GM19239 (cell line): ENCODE measurements at places on chromosomes 4 and X.

GRCh38 chr4:15117270-15117946, 115.1 kb downstream of the CPEB2 start:
- no peak for DNase-seq

GRCh38 chr4:53778155-53778554, 186.9 kb upstream of the LNX1 start:
- no peak for DNase-seq

DNA sequence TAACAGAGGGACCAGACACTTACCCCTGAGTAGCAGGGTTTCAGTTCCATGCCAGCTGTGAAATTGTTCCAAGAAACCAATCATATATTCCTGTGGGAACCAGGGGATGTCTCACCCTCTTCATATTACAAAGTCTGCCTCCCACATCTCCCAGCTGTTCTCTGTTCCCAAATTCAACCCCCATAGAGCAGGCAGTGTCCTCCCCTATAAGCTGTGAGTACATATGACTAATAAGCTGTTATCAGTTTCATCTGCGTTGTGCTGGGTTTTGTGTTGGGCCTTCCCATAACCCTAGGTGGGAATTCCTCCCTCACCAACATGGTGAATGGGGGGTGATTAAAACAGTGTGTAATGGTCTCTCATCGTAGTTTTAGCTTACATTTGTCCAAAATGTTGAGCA, 41.0 kb downstream of the CEP44 start:
- no peak for DNase-seq

GRCh38 chrX:69291116-69291515, 125.9 kb upstream of the PJA1 start:
- DNase-seq, result no peak

DNA sequence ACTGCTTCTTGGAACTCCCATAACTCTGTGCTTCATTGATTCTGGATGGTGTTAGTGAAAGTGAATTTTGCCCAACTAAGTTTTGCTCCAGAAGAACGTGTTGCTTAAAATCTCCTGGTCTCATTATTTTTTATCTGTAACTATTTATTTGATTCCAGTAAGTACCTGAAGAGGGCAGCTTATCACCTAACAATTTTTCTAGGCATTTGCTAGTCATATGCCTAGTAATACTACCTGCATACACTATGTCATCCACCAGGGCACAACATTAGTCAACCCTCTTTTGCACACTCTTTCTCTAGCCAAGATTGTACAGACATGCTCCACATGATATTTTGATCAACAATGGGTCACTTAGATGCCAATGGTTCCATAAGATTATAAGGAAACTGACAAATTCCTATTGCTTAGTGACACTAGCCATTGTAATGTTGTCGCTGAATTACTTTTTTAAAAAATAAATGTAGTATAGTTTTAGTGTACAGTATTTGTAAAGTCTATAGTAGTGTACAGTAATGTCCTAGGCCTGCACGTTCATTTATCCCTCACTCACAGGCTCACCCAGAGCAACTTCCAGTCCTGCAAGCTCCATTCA, 499.9 kb upstream of the AADAT start:
- peak; percentile 1 for DNase-seq

GRCh38 chr4:183989461-183989860, 84.4 kb downstream of the STOX2 start:
- no peak for DNase-seq

- no peak for DNase-seq
Measured at GRCh38 chrX:124209792-124210576, 122.5 kb upstream of the TEX13D start.

- no peak for DNase-seq
Measured at GRCh38 chrX:40100537-40101429, 3.0 kb upstream of the BCOR start.
